ENCODE measurements at places on chromosomes 3 and 15.

GRCh38 chr15:82677720-82678323 lies 30.7 kb upstream of the CPEB1 start:
- DNase-seq, result no peak

DNA sequence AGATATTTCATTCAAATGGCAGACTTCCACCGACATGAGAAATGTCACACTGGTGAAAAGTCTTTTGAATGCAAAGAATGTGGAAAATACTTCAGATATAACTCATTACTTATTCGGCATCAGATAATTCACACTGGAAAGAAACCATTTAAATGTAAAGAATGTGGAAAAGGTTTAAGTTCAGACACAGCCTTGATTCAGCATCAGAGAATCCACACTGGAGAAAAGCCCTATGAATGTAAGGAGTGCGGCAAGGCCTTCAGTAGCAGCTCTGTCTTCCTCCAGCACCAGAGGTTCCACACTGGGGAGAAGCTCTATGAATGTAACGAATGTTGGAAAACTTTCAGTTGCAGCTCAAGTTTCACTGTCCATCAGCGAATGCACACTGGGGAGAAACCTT lies 8.6 kb upstream of the ZNF621 start:
- DNase-seq, result no peak

- DNase-seq, result no peak
Observed at GRCh38 chr3:7285505-7285904, 424.6 kb downstream of the GRM7 start.

DNA sequence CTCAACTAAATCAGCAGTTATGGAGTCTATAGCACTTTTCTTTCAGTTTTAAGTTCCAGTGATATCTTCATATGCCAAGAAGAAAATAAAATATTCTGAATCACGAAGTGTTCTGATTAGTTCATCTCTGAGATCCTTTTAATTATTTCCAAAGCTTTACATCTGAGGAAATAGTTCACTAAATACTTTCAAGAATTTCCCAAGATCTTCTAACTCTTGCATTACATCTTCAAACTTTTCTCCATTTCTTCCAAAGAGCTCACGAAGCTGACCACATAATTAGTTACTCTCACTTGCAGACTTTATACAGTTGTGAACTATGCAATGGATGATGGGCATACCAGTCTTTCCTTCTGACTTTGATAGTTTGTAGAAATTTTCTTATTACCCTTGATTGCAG lies 4.2 kb upstream of the RNF111 start:
- DNase-seq, result no peak

- DNase-seq, result no peak
Observed at GRCh38 chr3:120797857-120798256, 55.3 kb downstream of the GTF2E1 start.

GRCh38 chr3:149299938-149300801 lies 33.3 kb downstream of the TM4SF18 start:
- DNase-seq, result no peak
